Ammon's horn (tissue), 1 donor: ENCODE measurements at places on chromosomes 3 and 15.

DNA sequence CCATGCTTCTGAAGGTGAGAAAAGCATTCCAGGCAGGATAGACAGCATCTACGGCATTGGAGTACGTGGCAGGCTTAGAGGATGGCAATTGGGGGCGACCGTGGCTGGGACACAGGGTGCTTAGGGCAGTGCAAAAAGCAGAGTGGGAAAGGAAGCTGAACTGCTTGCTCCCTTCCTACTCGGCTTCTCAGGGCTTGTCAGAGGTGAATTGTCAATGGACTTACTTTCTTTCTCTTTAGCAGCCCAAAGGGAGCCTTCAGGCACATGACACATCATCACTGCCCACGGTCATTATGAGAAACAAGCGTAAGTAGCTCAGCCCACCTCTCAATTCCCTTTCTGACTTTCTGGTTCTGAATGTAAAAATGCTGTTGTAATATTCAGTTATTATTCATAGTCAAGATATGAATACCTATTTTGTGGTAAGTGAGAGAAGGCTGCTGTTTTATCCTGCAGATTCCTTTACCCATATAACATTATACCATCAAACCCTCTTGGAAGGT is 84.3 kb downstream of the KLHL25 start:
- no peak for DNase-seq

GRCh38 chr15:77898811-77899730 is 178.4 kb downstream of the TBC1D2B start:
- DNase-seq = no peak

DNA sequence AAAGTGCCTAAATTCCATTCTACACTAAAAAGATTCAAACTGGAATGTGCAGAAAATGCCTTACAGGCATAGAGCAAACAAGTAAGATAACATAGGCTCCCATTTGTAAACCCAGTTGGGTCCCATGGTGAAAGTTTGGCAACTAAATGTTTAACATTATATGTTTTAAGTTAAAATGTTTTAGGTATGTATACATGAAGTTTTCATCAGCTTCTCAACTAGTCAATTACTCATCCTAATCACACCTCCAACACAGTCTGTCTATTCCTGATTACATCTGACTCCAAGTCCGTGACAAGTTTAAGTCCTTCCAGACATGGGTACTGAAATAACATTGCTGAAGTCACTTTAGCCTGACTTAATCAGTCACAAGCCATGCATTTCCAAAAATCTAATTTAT is 25.0 kb downstream of the MYLK start:
- DNase-seq = no peak

GRCh38 chr15:49145651-49146609 is 9.5 kb downstream of the COPS2 start:
- peak; percentile 78 for DNase-seq

- DNase-seq = peak; percentile 64
Measured at GRCh38 chr15:67120839-67121643, 55.6 kb downstream of the SMAD3 start.

DNA sequence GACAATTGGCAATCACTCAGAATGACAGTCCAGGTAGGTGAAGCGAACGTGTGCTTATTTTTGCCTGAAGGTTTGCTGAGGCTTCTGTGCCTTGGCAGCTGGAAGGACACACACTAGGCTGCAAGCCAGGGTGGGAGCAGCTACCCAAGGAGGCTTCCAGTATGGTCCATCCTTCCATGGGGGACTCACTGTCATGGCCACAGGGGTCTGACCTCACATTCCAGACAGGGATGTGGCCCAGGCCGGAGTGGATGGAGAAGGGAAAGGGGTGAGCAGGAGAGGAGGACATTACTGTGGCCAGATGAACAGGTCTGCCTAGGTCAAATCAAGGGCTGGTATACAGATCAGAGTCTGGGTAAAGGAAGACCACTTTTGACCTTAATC is 247.7 kb downstream of the ADAMTS17 start:
- no peak for DNase-seq
